Retinal pigment epithelial cell (primary cell): ENCODE measurements at places on chromosomes 16 and 17.

GRCh38 chr16:56192986-56193945 is 2.0 kb downstream of the GNAO1 start:
- no peak for DNase-seq

DNA sequence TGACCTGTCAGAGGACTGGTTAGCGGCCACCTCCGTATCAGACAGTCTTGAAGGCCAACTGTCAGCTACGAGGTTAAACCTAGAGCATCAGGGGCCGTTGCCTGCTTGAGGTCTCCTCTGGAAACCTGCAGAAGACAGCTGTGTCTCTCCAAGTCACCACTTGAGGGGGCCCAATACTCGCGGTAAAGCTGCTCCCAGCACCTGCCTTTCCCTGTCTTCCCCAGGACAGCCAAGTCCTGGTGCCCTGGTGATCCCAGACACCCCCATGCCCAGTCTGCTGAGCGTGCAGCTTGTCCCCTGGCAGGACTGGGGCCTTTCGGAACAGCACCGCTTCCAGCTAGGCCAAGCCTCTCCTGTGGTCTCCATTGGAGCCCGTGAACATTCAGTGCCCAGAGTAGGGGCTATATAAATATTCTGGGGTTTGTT is 80.1 kb downstream of the DNAH17 start:
- DNase-seq = peak; percentile 20

DNA sequence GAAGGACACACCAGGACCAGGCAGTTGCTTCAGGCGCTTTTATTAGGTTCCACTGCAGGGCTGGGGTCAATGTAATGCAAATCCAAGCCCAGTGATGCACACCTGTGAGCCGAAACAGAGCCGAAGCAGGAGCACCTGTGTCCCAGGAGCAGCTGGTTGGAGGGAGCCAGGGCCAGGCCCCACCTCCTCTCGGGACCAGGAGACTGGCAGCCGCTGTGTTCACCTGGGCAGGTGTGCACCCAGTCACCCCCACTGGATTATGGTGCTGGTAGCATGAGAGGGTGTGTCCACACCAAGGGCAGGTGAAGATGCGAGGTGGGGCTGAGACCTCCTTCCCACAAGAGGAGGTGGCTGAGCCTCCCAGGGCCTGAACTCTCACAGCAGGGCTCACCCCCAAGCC is 4.7 kb upstream of the FAAP100 start:
- no peak for DNase-seq

- DNase-seq = no peak
Observed at GRCh38 chr16:11155284-11155806, 100.7 kb downstream of the SOCS1 start.

GRCh38 chr17:9865586-9865985 is 39.5 kb downstream of the RCVRN start:
- no peak for DNase-seq

DNA sequence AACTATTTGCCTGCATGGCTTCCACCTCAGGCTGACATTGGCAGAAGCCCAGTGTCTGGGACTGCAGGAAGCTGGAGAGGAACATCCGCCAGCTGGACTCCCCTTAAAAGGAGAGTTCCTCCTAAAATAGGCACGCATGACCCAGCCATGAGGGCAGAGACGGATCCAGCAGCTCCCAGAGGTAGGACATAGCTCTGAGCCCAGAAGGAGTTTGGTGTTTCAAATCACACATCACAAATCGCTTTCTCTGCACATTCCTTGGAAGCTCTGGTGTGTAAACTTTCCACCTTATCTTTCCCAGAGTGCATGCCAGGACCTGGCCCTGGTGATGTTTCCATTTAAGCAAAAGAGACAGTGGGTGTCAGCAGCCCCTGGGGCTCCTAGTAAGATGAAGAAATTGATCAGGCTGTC is 231.1 kb upstream of the CDH5 start:
- DNase-seq = no peak

DNA sequence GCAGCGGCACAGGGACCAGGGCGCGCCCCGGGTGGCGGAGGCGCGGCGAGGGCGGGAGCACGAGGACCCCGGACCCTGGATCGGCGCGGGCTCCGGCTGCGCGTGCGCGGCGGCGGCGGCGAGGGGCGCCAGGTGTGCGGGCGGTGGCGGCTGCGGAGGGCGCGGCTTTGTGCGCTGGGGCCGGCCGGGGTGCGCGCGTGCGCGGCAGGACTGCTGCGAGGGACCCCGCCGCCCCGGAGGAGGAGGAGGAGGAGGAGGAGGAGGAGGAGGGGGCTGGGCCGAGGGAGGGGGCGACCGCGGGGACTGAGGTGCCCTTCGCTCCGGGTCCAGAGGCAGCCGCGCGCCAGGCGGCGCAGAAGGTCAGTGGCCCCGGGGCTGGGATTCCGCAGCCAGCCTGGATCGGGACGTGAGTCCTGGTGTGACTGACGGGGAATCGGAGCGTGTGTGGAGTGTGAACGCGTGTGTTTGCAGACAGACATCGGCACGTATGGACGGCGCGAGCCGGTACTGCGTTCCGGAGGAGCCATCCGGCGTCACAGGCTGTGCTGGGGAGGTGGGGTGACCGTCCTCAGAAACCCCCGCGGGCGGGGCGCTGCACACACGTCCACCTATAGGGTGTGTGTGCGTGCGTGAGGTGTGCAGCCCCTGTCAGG is 19.5 kb upstream of the RAP1GAP2 start:
- no peak for DNase-seq

- no peak for DNase-seq
Observed at GRCh38 chr17:50132104-50132794, 2.3 kb upstream of the SAMD14 start.

DNA sequence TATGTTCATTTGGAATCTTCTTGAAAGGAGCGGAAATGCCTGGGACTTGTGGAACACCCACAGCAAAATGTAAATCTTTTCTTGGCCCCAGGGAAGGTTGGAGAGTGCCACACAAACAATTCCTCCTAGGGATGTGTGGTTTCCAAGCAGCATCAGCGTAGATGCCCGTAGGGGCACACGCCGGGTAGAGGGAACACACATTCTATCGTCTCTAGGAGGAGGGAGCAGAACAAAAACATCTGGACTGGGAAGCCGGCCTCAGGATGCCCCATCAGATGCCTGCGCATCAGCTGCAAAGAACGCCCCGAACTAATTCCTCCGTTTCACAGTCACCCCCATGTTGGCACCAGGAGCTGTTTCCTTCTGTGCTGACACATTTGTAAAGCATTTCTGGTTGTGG is 357.9 kb upstream of the ZFHX3 start:
- DNase-seq = no peak

DNA sequence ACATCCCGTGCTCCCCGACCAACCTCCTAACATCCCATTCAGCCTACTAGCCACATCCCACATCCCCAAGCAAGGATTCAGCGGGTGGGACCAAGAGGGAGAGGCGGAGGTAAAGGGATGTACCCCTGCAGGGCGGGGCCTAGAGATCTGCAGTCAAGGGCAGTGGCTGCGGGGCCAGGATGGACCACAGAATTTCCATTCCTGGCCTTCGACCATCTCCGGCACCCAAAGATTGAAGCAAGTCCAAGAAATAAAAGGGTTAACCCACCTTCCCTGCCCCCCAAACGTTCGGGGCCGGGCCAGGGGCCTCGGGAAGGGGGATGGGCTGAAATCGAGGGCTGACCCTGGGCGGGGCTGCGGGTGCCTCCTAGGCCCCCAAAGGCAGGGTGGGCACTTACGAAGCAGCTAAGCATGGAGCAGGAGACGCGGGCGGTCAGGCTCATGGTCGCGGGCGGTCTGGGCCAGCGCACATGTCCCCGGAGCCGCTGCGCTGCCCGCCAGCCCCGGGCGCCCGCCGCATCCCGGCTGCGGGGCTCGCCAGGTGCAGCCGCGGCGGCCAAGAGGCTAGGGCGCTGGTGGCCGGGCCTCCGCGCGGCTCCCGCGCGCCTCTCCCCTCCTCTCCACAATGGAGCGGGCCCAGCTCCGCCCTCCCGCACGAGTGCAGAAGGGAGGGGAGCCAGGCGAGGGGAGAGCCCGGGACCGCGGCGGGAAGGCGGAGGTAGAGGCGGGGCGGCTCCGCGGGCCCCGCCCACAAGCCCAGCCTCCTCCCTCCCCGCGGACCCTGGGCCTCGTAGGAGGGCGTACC is at the start of gene MTMR4:
Gene MTMR4, minus strand, starts transcription at position 674 of the 805 bp plus-strand sequence. Its CDS starts 231 bp downstream, at position 443.
- peak; percentile 25 for DNase-seq

GRCh38 chr17:13634021-13634420 is 32.3 kb upstream of the HS3ST3A1 start:
- no peak for DNase-seq

DNA sequence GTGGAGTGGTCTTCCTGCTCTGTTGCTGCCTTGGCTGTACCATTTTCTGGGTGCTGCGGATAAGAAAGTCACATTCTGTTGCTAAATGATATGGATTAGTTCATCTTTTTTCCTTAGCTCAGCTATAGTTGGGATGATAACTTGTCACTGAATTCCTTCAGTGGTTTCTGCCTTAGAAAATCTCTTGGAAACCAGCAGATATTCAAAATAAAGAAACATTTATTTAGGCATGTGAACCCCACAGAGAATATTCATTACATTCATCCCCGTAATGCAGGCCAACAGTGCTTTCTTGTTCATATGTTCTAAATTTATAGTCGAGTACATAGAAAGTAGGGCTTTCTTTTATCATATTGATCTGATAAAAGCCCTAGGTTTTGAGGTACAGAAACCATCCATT is 151.3 kb downstream of the CYB561 start:
- DNase-seq = no peak

- no peak for DNase-seq
Observed at GRCh38 chr17:36816214-36816906, 120.9 kb upstream of the LHX1 start.
